NCI-H526 (cell line): ENCODE measurements at places on chromosomes 3 and 15.

GRCh38 chr3:129614927-129615363, 8.5 kb upstream of the PLXND1 start:
- no peak for DNase-seq

DNA sequence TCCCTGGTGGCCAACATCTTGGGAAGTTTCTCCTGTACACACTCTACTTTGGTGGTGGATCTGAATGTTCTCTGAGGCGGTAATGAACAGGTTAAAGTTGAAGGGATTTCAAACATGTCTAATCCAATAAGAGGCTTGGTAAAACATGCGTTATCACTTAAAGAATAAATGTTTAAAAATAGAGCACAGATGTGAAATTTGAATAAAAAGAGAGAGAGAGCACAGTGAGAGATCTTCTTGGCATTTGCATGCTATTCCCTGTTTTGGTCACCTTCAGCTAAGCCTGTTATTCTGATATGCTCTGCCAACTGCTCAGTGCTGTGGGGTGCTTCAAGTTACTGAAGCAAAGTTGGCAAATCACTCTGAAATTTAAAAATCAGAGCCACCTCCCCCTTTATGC, 237.7 kb upstream of the WNT5A start:
- DNase-seq, result no peak

GRCh38 chr3:169811631-169812331, 889 bp upstream of the LRRIQ4 start:
- peak; percentile 66 for DNase-seq

- DNase-seq, result no peak
Observed at GRCh38 chr15:69691307-69692015, 238.8 kb downstream of the RPLP1 start.

DNA sequence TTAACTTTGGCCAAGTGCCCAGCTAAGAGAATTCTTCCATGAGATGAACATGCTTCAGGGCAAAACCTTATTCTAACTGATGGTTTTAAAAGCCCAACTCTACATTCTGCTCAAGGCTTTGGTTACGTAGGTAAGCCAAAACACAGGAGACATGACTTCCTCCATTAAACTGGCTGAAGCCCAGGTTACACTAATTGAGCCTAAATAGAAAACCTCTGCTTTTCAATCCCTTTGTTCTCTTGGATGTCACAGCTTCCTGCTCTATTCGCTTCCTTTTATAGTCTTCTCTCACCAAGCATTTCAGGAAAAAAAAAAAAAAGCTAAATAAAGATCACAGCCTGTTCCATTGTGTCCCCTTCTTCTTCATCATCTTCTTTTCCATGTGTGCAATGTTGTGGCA, 420.4 kb downstream of the TIGIT start:
- DNase-seq, result no peak

- no peak for DNase-seq
Observed at GRCh38 chr3:88267847-88268246, 118.1 kb downstream of the C3orf38 start.

DNA sequence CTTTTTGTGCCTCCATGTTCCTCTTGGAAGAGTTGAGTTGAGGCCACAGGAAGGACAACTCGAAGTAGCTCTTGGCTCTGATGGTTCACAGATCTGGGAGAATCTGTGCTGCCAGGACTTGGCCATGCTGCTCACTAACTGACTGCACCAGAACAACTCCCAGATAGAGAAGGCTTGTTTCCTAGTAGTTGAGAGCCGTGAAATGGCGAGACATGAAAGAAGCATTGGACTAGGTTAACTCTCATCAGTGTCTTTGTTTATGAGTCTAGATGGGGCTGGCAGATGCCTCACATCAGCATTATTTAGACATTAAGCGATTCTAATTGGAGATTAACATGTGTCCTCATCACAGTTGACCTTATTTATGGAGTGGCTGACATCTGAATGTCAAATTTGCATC, 92.9 kb upstream of the AGBL1 start:
- peak; percentile 22 for DNase-seq

DNA sequence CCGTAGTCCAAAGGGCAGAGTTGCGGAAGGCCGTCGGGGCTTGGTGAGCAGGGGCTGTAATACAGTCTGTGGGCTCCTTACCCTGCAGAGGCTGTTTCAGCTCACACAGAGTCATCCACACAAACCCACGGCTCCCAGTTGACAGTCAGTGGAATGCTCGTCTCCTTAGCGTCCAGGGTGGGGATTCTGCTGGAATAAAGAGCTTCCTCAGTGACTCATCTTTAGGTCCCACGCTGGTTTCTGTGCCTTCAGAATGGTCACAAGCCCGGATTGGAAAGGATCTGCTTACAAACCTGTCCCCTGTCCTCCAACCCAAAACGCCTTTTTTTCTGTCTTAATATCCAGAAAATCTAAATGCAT, 201.3 kb upstream of the TPM1 start:
- no peak for DNase-seq

- DNase-seq, result no peak
Observed at GRCh38 chr3:177282119-177282655, 84.9 kb upstream of the TBL1XR1 start.

GRCh38 chr3:52782412-52783210, 5.2 kb downstream of the ITIH1 start:
- DNase-seq, result no peak

DNA sequence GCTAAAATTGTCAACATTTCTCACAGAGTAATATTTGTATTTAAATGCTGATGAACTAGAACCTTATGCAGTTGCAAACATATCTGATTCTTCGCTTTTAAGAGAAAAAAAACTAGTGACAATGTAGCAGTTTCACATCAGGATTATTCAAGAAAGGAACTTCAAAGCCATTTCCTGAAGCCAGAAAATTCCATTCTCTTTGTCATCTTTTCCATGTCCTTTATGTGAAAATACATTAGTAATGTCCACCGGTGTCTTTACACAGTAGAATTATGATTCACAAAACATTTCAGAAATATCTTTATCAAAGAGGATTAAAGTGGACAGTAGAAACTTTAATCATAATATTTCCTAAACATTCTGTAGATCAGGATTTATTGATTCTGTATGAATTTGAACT, 12.7 kb upstream of the LXN start:
- DNase-seq, result no peak

- no peak for DNase-seq
Observed at GRCh38 chr3:138140940-138141339, 8.8 kb upstream of the A4GNT start.

- no peak for DNase-seq
Observed at GRCh38 chr3:99929745-99930139, 112.1 kb downstream of the CMSS1 start.

DNA sequence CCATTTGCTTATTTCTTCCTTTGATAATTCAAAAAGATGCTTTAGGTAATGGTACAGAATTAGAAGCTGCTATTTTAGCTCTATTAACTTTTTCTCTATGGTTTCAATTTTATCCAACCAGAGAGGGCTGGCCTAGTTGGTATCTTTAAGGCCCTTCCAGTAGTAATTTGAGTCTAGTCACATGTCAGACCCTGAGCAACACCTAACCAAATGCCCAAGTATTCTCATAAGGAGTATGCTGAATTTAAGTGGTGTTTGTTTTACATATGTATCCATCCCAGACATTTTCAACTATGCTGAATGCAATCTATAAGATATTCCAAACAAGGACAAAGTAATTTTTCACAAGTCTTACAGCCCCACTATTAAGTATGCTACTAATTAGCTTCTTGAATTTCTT, 9.6 kb downstream of the DNAJC19 start:
- no peak for DNase-seq

DNA sequence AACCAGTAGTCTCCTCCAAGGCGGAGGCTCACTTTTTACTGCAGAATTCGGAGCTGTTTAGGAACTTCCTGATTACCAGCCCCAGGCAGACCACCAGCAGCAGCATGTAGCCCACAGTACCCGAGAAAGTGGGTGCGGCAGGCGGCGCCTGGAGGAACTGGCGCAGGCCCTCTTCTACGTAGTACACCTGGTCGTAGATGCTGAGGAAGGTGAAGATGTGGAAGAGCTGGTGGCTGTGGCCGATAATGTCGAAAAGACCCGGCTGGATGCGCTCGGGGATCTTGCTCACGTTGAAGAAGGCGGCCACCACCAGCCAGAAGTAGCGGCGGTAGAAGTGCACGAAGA, 1.3 kb downstream of the PAQR9 start:
- DNase-seq, result no peak

- no peak for DNase-seq
Observed at GRCh38 chr15:92979011-92979701, 79.0 kb downstream of the CHD2 start.

DNA sequence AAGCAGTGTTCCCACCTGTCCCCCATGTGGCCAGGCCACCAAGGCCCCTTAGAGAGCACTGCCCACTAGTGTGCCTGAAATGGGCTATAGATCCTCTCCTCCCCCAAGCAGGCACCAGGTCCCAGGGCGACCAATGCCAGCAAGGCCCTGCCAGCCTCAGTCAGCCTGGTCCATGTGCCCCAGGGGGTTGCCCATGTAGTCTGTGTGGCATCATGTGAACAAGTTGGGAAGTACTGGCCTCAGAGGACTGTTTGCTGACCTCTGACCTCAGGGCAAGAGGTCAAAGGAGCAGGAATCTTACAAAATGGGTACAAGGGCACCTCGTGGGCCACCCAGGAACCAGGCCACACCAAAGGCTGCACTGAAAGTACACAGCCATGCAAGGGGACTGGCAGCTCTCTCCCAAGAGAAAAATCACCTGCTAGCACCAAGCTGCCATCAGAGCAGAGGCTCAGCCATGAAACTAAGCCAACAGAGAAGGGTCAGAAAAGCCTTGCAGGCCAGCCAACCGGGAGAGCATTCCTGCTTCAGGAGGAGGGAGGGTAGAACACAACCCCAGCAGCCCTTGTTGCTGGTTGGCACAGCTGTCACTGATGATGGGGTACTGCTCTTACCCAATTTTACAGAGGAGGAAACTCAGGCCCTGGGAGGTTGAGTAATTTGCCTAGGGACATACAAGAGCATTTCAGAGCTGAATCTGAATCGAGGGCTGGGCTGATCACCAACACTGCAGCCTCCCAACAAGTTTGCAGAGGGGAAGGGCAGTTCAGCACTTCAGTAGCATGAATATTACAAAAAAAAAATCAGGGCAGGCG, 5.2 kb upstream of the FURIN start:
- DNase-seq, result peak; percentile 16

GRCh38 chr3:178768072-178768864, 232.0 kb downstream of the KCNMB2 start:
- no peak for DNase-seq

DNA sequence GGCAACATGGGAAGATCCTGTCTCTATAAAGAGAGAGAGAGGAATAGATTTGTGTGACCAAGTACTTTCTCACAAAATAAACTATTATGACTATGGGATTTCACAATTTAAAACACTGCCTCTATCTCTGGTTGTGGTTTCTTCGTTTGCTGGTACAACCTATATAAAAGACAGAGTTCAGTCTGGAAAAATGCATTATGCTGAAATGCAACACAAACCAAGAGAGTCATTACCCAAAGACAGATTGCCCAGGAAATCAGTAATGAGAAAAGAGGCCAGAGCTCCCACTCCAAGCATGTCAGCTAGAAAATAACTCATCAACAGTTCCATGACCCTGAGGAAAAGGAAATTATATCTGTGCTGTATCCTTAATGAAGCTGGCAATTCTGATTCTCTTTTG, 23.2 kb downstream of the GPR176 start:
- DNase-seq, result no peak

DNA sequence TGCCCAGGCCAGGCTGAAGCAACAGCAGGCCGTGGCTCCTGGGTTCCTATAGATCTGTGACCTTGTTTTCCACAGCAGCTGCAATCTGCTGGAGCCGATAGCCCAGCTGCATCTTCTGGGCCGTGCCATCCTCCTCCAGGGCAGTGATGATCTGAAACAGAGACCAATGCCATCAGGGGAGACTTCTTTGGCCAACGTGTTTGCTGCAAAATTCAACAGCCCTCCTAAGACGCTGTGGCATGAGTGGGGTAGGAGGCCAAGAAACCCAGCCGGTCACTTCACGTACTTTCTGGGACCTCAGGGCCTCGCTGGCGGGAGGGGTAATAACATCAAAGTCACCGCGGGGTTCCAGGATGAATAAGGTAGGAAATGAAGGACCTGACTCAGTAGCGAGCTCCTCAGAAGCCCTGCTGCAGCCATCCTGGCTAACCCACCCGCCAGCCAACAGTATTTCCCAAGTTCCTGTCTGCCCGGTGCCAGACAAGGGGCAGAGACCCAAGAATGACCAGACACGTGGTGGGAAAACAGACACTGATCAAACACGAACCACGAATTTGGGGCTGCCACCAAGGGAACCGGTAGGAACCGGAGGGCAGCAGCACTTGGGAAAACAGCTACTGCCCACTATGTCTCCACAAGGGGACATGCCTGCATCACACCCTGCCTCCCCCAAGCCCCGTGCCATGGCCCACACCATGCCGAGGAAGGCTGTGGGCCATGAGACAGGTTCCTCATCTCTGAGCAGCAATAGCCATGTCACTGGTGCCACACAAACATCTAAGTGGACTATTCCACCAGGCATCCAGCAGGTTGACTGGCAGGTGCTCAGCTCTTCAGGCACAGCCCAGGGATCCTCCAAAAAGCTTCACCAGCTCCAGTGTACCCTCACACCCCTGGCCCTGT, 25.2 kb downstream of the PLXNB1 start:
- no peak for DNase-seq

DNA sequence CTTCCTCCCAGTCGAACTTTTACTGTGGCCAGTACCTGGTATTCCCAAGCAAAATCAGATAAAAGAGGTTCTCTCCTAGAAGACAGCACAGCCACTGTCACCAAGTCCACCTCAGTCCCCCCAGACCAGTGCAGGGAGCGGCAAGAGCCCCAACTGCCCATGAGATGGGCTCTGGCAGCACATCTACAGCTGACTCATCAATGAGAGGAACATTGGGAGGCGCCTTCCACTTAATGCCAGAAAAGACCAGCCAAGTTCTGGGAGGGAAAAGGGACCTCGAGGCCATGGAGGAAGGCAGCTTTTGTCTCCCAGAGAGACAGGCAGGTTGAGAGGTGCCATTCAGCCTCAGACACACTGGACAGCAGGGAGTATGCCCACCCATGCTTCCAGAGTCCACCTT, 28.2 kb downstream of the POC1A start:
- DNase-seq, result no peak

DNA sequence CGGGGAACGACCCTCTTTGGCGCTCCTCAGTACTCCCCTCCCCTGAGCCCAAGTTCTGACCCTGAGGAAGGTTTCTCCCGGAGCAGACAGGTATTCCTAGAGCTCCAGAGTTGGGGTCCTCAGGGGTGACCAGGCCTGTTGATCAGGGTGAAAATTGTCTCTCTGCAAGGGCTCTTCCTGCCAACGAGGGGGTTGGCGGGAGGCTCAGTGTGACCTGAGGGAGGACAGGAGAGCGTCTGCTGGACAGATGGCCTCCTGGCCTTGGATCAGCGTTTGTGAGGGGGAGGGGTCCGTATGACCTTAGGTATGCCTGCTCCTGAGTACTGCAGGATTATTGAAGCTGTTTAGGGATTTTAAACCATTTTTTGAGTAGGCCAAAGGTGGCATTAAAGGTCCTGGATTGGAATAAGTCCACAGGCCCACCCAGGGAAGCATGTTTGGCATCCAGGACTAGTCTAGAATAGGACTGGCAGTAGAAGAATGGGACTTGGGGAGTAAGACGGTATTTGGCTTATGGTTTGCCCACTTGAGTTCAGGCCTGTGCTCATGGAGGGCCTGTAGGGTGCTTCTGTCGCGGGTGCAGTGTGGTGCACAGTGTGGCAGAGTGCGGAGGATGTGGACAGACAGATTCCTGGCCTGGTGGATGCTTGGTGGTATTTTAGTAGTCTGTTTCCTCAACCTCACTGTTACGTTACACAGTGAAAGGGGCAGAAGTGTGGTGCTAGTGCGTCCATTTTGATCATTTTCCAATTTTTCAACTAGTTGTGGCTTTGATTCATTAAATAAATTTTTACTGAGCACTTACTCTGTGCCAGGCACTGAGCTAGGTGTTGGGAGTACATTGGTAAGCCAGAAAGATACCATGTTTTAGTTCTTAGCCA, 959 bp downstream of the ZNF592 start:
- DNase-seq, result peak; percentile 29

GRCh38 chr3:53040351-53040820, 5.5 kb downstream of the SFMBT1 start:
- no peak for DNase-seq
